ENCODE measurements at places on chromosomes 2 and 18. TPM values are rescaled to one million over a fixed set of nuclear protein-coding genes. Genes with fewer than 3 reads are reported as not detected.

DNA sequence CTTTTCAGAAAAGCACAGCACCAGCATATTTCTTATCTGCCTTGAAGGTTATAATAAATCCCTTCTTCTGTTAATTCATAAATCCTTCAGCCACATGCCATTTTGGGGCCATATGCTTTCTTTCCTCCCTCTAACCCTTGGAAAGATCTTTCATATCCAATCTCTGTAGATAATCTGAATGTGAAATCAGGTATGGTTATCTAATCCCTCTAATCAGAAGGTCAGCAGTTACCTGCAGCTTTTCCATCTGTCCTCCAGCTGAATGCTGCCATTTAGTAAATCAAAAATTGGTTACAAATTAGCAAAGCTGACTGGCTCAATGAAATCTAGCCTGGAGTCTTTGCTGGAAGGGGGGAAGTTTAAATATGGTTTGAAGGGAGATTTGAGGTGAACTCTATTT lies 230.5 kb downstream of the PIK3C3 start:
- no peak overlapping the region for H3K4me3 ChIP-seq
- H3K36me3 ChIP-seq: no peaks in the 10 kb centered on the region
- no peaks in the 10 kb centered on the region for H3K4me1 ChIP-seq
- no peaks in the 10 kb centered on the region for H3K27me3 ChIP-seq

DNA sequence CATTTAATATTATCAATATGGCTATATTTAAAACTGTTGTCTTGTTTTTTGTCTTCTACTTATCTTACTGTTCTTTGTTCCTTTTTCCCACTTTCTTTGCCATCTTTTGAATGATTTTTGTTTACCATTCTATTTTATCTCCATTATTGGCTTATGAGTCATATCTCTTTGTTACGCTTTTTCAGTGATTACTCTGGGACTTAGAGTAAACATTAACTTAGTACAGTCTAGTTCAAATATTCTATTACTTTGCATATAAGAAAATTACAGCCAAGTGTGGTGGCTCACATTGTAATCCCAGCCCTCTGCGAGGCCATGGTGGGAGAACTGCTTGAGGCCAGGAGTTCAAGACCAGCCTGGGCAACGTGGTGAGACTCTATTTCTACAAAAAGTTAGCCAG lies 26.1 kb downstream of the ADCY3 start:
- H3K27ac ChIP-seq: no peak overlapping the region
- no peak for DNase-seq
- no peaks in the 10 kb centered on the region for H3K4me1 ChIP-seq
- no peak overlapping the region for H3K4me3 ChIP-seq

DNA sequence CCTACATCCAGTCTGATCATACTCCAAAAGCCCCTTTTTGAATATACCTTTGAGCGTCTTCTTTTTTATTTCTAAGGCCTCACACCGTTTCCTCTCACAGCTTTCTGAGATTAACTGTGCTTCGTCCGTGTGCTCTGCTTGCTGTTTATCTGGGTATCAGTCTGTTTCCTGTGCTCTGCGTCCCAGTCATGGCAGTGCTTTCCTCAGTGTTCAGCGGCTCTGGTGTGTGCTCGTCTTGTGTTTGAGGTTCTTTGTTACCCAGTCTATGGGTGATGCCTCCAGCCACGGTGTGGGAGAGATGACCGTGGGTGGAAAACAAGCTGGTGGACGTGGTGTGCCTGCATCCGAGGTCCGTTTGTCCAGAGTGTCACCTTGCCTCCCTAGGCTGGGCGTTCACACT lies 33.6 kb upstream of the BIN1 start:
- no peak overlapping the region for H3K27ac ChIP-seq
- H3K4me3 ChIP-seq: no peak overlapping the region
- no peak for DNase-seq
- no peaks in the 10 kb centered on the region for H3K4me1 ChIP-seq

- DNase-seq: no peak
- no peak overlapping the region for H3K27ac ChIP-seq
- H3K4me3 ChIP-seq: no peak overlapping the region
- H3K4me1 ChIP-seq: no peaks in the 10 kb centered on the region
- H3K27me3 ChIP-seq: no peaks in the 10 kb centered on the region
These were observed 47.4 kb upstream of the KIDINS220 start for GRCh38 chr2:8884812-8885211.

MAL gene
- total RNA-seq: not detected

DNA sequence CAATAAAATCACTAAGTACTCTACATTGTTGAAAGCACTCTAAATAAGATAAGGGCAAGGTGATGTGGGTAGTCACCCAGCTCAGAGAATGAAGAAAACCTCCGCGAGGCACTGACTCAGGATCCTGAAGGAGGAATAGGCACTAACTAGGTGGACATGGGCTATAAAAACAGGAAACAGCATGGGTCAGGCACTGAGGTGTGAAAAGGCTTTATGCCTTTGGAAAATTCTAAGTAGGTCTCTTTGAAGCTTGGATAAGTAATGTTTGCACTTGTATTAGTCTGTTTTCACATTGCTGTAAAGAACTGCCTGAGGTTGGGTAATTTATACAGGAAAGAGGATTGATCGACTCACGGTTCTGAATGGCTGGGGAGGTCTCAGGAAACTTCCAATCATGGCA lies 161.6 kb downstream of the EPHA4 start:
- no peak for DNase-seq
- no peaks in the 10 kb centered on the region for H3K27me3 ChIP-seq
- no peak overlapping the region for H3K4me3 ChIP-seq
- H3K4me1 ChIP-seq: no peaks in the 10 kb centered on the region

GREB1 gene
- total RNA-seq: 0.88 TPM

GRCh38 chr2:173218326-173219056 lies 136.2 kb upstream of the CDCA7 start:
- H3K4me3 ChIP-seq: no peak overlapping the region
- no peaks in the 10 kb centered on the region for H3K36me3 ChIP-seq
- H3K27ac ChIP-seq: no peak overlapping the region
- H3K4me1 ChIP-seq: no peaks in the 10 kb centered on the region
- DNase-seq: no peak

- DNase-seq: no peak
- no peak overlapping the region for H3K27ac ChIP-seq
- no peaks in the 10 kb centered on the region for H3K36me3 ChIP-seq
- no peaks in the 10 kb centered on the region for H3K4me1 ChIP-seq
These were observed 1044.0 kb upstream of the PIK3C3 start for GRCh38 chr18:40911041-40911440.

PRKAG3 gene
- total RNA-seq: not detected

Measured in Peyer's patch (tissue), 4 donors.